ENCODE measurements at places on chromosomes 6 and 20.

- DNase-seq: no peak
These were observed 288.2 kb downstream of the CENPW start for GRCh38 chr6:126628125-126628524.

DNA sequence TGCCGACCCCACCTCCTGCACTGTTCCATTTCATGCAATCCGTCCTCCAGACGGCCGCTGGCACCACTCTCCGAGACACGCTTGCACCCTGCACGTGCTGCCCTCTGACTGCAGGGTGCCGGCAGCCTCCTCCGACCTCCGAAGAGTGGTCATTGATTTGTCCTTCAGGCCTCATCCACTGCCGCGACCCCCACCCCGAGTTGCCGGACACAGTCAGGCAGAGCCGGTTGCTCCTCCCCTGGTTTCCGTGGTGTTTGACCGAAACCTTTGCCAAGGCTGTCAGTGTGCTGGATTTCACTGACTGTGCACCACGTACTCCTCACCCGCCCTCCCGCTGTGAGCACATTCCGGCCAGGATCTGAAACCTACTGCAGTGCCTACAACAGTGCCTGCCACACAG, 156.4 kb upstream of the PDE10A start:
- no peak for DNase-seq

- DNase-seq: peak; percentile 41
These were observed 40.6 kb downstream of the ISM1 start for GRCh38 chr20:13261460-13262301.

- no peak for DNase-seq
These were observed at the start of gene GPSM3 for GRCh38 chr6:32192608-32193039. Gene GPSM3 (minus strand): TSS chr6:32192643. CDS start chr6:32192513, 130 bp downstream.

- DNase-seq: peak; percentile 7
These were observed 171.1 kb downstream of the ADAT2 start for GRCh38 chr6:143279385-143279784.

DNA sequence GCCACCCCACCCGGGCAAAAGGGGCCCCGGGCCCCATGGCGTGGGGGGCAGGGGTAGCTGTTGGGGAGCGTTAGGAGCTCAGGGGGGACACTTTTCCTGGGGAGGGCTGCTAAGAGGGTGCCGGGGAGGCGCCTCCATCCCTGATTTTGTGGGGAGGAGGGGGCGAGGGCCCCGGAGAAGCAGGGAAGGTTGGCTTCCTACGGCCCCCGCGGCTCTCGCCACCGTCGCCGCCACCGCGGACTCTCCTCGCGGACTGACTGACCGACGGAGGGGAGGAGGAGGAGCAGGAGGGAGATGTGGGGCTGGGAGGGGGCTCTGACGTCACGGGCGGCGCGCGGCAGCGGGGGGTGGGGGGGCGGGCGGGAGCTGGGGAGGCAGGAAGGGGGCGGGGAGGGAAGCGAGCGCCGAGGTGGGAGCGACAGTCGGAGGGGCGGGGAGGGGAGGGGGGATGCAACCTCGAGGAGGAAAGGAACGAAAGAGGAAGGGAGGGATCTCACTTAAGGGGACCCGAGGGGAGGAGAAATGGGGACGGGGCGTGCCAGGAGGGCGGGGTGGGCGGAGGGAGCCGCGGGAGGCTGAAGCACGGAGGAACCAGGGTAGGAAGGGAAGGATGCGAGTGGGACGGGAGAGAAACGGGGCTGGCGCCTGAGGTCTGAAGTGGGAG, 5.1 kb downstream of the GABBR1 start:
- no peak for DNase-seq

- peak; percentile 65 for DNase-seq
These were observed 45.3 kb upstream of the PRELID3B start for GRCh38 chr20:59087829-59088433.

- DNase-seq: peak; percentile 59
These were observed 6.6 kb downstream of the TRIM15 start for GRCh38 chr6:30169658-30170614.

DNA sequence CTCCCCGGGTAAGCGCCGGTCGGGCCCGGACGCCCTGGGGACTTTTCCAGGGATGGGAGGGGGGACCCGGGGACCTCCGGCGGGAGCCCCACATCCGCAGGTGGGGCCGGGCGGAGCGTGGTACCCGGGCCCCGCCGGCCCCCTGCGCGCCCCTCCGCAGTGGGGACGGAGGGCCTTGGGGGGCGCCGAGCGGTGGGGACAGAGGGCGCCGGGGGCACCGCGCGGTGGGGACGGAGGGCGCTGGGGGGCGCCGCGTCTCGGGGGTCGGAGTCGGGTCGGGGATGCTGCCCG, 270 bp downstream of the PLEKHG1 start:
- DNase-seq: no peak

DNA sequence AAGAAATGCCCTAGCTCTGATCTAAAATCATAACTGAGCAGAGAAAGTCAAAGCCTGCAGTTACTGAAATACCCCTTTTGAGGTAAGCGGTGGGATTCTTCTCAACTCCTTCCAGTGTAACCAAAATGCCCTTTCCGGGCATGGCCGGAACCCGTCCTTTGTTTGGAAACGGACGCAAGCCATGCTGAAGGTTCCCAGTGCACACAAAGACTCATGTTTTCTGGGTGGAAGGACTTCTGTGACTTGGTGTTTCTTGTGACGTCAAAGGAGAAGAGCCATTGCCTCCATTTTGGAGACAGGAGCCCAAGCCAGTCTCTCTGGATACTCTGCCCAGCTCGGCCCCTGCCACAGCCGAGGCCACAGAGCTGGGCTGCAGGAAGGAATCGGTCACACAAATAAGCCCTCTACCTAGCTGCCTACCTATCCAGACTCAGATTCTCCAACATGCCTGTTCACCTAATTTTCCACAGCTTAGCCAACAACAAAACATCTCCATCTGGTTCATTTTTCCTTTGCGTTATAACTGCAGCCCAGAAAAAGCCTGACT, 182.8 kb downstream of the TBXT start:
- no peak for DNase-seq

DNA sequence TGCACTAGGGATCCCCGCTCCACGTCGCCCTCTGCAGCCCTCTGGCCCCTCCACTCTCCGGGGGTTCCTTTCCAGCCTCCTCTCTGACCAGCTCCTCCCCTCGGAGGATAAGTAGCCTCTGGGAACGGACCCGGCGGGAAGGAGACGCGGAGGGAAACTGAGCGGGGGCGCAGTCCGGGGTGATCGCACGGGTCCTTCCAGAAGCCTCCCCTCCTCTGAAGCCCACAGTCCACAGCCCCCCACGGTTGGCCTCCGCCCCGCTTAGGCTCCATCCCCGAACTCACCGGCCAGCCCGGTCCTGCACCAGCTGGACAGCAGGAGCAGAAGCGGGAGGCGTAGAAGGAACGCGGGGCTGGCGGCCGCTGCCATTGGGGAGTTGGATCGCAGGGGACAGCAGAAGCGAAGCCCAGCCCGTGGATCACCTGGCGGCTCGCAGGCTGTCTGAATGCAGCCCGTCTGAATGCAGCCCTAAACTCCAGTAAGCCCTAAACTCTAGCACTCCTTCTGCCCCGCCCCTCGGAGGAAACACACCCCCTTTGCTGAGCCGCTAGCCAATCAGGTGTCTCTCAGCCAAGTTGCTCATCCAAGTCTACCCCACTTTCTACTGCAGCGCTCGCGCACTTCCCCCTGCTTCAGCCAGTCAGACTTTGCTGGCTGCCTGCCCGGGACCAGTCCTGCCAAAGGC, at the start of gene RAET1G:
Gene RAET1G (minus strand): TSS at position 480 of the 685 bp plus-strand sequence. CDS start 111 bp downstream, at position 369.
- peak; percentile 88 for DNase-seq

- DNase-seq: no peak
These were observed 17.2 kb downstream of the ZBTB2 start for GRCh38 chr6:151374036-151374683.

- no peak for DNase-seq
These were observed 43.8 kb downstream of the RALGAPA2 start for GRCh38 chr20:20668639-20669038.

DNA sequence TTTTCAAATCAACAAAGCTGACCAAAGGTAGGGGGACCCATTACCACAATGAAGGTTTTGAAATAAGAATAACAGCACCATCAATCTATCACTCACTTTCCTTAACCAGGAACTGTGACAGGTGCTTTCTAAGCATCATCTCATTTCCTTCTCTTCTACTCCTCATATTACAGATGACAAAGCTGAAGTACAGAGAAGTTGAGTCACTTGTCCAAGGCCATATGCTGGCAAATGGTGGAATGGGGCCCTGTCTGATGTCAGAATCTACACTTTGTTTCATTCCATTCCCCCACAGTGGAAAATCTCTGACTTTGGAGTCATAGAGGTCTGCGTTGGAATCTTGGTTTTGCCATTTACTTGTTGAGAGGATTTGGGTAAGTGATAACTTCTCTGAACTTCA, 222.5 kb upstream of the LRFN2 start:
- no peak for DNase-seq

DNA sequence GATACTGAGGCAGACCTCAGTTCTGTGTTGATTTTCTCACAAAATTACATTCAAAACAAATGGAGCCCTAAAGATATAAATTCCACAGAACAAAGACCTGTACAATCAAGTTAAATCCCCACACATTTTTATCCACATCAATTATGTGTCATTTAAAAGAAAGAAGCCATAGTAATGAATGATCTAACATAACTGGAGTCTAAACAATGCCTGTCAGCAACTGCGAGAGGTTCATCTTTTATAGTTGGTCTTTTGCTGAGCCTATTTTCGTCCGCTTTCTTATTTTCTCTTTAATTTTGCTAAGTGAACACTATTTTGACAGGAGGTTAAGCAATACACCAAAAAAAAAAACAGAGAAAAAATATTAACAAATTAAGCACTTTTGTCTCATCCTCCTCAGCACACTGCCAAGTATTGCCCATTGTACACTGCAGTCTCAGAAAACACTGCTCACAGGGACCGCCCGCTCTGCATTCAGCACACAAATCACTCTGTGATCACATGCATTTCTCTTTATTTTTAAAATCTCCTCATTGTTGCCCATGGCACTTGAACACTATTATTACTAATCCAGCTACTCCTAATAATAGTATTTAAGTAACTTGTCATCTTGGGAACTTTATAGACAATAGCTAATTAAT, 140.8 kb downstream of the BTBD9 start:
- no peak for DNase-seq

All from LoVo (cell line).